ENCODE measurements at places on chromosomes 7 and 10. TPM values are rescaled to one million over a fixed set of nuclear protein-coding genes. Genes with fewer than 3 reads are reported as not detected.

Gene SUN3
- total RNA-seq, result not detected

Gene LRRN3
- total RNA-seq, result 6.1 TPM

Gene WDR86
- total RNA-seq, result 4.4 TPM

Gene MYPN
- total RNA-seq, result not detected

Gene GPR22
- not detected for total RNA-seq

Gene PIP
- 12.6 TPM for total RNA-seq

DNA sequence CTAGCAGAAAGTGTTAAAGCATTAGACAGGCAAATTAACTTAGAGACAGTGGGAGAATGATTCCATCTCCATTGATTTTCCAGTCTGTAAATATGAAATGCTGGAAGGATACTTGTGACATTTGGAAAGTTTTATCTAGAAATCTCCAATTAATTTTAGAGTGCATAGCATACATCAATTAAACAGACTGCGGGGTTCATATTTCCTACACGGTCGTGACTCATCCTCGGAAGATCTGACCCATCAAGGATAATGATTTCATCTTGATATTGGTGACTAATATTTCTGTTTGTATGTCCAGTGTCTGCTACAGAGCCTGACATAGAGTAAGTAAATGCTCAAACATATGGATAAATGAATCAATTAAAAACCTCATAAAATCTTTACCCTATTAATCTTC lies 474.9 kb downstream of the KCNMA1 start:
- no peak for DNase-seq

DNA sequence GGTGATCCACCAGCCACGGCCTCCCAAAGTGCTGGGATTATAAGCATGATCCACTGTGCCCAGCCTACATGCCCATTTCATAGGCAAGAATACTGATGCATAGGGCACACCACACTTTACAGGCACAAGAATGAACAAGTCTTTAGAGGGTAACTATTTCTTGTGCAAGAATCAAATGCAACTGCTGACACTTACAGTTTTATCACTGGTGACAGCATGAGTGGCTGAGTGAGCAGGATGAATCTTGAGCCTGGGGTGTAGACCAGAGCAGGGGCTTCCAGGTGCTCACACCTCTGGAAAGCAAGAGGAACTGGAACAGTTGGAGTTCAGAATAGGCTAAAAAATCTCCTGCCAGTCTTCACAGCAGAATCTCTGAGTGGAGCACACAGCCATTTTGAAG lies 287.5 kb downstream of the KCNMA1 start:
- DNase-seq, result no peak

DNA sequence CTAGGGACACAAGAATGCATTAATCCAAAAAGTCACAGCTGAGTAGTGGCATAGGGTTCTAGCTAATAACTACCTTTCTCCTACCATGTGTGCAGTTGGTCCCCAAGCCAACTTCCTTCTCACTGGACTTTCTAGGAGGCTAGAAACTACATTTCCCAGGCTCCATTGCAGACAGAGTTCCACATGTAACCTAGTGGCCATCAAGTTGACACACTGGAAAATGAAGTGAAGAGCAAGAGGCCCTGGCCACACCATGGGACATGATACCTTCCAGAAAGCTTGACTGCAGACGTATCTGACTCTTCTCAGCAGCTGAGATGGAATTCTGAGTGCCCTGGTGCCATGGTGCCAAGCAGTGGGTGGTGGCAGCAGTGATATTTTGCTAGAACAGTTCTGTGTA lies 49.8 kb upstream of the TMEM273 start:
- no peak for DNase-seq

GRCh38 chr7:4799508-4800268 lies 24.3 kb downstream of the AP5Z1 start:
- DNase-seq, result peak; percentile 48

DNA sequence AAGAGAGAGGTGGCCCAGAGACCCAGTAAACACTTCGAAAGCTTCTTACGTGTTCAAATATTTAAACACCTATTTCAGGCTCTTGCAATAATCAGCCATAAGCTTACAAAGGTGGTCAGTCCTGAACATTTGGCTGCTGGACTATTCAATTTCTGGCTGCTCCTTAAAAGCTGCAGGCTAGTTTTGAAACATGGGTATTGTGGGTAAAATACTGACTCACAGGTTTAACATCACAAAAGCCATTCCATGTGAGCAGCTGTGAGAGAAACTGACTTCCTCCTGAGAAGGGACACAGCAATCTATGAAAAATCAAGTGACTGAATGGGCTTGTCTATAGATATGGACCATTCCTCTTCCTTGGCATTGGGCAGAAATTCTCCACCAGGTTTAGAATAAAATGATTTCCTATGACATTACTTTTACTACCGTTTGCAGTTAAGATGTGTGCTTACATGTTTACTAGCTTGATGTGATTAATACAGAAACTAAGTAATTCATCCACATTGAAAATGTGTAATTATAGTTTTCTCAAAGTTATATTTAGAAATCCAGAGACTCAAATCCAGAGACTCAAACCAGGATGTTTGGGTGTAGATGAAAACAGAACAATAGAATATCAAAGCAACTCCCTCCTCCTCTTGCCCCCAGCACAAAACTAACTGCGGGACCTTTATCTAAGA lies 252.3 kb downstream of the GATA3 start:
- no peak for DNase-seq

GRCh38 chr10:22317076-22317370 lies 835 bp downstream of the COMMD3 start:
- no peak for DNase-seq

- no peak for DNase-seq
These were observed 151.2 kb upstream of the PCBD1 start for GRCh38 chr10:71039551-71039950.

DNA sequence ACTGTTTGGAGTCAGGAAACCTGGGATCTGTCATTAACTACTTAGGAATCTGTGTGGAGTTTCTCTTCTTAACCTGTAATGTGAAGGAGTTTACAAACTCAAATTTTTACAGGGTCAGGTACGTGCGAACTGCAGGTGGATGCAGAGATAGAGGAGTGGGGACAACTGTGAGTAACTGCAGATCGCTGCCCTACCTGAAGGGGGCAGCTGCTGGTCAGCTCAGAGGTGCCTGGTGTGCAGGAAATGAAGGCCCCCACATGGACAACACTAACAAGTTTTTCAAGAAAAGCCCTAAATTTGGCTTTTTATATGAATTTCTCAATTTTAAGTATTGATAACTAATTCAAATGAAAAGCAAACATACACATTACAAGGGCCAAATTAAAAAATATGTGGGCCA lies 380.0 kb downstream of the REEP3 start:
- no peak for DNase-seq

- no peak for DNase-seq
These were observed 567.0 kb downstream of the GFRA1 start for GRCh38 chr10:115706026-115706425.

DNA sequence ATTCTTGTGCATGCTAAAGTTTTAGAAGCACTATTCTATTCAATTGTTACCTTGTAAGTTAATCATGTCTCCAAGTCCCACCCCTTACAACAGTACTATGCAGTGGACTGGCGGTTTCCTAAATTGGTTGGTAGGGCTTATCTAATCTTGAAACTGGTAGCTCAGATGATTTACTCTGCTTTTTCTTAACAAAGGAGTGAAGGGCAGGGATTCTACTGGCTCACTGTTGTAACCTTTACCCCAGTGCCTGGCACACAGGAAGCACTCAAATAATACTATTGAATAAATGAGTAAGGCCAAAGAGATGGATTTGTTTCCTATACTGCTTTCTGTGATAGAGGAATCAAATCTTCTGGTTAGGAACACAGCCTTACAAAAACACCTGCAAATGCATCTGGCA lies 46.0 kb upstream of the CYCS start:
- no peak for DNase-seq

- no peak for DNase-seq
These were observed 239.6 kb downstream of the SDK1 start for GRCh38 chr7:3540456-3541220.

GRCh38 chr7:151809146-151809863 lies 67.6 kb downstream of the PRKAG2 start:
- peak; percentile 40 for DNase-seq
